ENCODE measurements at places on chromosomes 3 and 15.

GRCh38 chr3:12579456-12579855 lies 22.6 kb downstream of the MKRN2 start:
- DNase-seq, result no peak

GRCh38 chr3:152421162-152421561 lies 152.4 kb downstream of the MBNL1 start:
- no peak for DNase-seq

GRCh38 chr3:87462228-87462627 lies 185.8 kb upstream of the POU1F1 start:
- DNase-seq, result no peak

- no peak for DNase-seq
Observed at GRCh38 chr3:152388631-152389030, 119.9 kb downstream of the MBNL1 start.

GRCh38 chr15:44718180-44718926 lies 7.0 kb downstream of the B2M start:
- no peak for DNase-seq

DNA sequence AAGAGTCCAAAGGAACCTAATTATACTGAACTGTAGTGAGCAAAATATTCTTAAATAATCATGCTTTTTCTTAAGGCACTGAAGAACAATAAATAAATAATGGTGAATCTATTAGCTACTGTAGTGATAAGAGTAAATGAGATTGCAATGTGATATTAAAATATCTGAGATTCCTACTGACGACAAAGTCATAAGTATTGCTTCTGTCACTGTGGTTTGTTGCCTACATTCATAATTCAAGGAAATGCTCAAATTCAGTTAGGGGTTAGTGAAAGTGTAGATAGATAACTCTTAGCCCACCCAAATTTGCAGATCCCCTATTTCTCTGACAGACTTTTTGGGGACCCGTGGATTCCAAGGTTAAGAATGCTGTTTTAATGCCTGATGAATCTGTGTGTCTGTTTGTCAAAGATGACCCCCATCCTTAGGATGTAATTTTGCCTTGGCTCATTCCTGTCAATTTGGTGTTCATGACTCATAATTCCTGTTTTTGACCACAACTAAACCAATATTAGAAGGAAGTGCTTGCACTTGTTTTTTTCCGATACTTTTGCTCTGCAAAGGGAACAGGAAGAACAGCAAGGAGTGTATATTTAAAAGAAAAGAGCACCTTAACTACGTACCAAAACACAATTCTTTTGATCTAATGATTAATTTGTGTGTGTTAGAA lies 86.7 kb downstream of the MAGI1 start:
- DNase-seq, result no peak

DNA sequence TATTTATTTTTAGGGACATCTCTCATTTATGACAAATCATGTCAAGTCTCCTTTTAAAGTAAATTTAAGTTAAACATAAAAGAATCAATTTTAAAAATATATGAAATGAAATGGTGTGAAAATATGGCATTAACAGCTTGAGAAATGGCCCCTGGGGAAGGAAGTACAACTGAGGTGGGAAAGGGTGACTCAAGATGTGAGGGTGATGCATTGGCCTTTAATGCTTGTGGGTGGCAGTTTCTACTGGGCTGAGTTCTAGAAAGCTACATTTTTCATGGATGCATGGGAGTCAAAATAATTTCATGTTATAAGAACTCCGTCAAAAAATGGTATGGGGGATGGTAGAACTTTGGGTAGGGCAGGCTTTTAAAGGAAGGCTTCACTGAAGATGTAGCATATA lies 708.8 kb upstream of the CFAP20DC start:
- no peak for DNase-seq

DNA sequence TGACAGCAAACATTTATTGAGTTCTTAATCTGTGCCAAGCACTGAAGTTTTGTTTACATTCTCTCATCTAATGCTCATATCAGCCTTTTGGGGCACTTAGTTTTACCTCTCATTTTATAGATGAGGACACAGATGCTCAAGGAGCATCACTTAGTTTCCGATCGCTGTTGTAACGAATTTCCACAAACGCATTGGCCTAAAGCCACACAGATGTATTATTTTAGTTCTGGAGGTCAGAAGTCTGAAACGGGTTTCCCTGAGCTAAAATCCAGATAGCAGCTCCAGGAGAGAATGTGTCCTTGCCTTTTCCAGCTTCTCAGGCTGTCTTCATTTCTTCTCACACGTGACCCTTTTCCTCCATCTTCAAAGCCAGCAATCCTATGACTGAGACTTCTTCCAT lies 11.1 kb downstream of the SEMA6D start:
- DNase-seq, result no peak

DNA sequence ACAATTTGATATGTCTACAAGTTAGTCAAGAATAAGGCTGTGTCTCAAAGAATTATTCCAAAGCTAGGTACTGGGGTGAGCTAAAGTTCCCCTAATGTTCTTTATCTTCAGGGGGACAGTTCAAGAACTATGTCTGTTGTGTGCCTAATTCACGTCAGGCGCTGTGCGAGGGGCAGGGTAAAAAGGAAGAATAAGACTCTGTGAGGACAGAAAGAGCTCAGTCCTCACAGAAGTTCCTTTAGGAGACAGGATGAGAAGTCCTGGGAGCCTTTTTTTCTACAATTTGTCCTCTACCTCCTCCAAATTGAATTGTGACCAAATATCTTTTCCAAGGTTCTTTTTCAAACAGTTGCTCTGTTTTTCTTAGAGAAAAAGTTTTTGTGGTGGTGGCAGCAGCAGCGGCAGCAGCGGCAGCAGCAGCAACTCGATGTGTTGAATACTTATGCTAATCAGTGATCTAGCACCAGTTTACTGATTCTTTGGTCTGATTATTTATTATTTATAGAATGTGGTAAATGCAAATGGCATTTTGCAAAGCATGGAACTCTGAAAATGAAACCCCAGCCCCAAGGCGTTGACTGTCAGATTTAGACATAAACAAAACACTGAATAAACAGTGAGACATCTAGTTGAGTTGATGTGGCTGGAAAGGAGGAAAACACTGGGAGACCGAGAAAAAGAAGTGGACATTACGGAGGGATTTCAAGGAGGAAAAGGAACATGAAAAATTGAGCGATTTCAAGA lies 88.6 kb downstream of the GTPBP8 start:
- DNase-seq, result no peak

DNA sequence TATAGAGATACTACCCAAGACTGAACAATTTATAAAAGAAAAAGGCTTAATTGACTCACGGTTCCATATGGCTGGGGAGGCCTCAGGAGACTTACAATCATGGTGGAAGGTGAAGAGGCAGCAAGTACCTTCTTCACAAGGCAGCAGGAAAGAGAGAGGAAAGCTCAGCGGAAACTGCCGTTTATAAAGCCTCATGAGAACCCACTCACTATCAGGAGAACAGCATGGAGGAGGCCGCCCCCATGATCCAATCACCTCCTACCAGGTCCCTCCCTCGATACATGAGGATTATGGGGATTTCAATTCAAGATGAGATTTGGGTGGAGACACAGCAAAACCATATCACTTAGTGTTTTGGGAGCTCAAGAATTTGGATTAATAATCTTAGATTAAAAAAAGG lies 240.2 kb downstream of the UACA start:
- DNase-seq, result no peak

- DNase-seq, result no peak
Observed at GRCh38 chr15:69324565-69324964, 25.9 kb downstream of the PAQR5 start.

GRCh38 chr3:1207904-1208303 lies 115.1 kb downstream of the CNTN6 start:
- DNase-seq, result no peak

Data from stimulated activated CD4-positive, alpha-beta T cell treated with anti-CD3 and anti-CD28 coated beads, Interleukin-1b, Interleukin-23, amount 100 ng/mL, for 1 hour (primary cell).